ENCODE measurements at places on chromosomes 1 and 21.

DNA sequence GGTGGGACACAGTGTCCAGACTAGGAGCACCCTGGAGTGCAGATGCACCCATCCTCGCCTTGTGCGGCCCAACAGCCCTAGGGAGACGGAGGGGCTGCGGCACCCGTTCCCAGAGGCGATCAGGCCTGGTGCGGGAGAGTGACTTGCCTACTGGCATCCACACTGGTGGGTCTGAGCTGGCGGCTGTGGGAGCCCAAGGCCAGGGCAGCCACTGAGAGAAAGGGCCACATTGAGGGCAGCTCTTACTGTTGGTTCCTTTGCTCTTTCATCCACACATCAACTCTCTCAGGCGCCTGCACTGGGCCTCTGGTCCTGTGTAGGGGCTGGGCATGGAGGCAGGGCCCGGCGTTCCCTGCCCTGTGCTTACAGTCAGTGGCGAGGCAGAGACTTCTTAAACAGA, 8.6 kb downstream of the PODN start:
- DNase-seq, result no peak

DNA sequence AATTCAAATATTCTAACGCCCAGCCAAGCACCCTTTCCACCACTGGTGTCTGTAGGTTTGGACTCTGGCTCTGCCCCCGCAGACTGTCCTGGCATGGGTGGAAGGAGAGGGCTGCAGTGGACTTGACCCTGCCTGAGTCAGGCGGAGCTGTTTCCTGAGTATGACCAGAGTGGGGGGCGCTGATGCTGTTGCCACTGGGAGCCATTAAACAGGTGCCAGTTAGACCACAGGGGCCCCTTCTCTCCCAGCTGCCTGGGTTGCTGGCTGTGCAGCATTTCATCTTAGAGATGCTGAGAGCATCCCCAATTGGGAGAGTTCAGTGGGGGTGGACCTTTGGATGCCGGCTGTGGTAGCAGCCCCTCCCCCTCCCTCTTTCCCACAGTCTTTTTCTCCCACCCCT, 539.5 kb downstream of the MATN1 start:
- no peak for DNase-seq

DNA sequence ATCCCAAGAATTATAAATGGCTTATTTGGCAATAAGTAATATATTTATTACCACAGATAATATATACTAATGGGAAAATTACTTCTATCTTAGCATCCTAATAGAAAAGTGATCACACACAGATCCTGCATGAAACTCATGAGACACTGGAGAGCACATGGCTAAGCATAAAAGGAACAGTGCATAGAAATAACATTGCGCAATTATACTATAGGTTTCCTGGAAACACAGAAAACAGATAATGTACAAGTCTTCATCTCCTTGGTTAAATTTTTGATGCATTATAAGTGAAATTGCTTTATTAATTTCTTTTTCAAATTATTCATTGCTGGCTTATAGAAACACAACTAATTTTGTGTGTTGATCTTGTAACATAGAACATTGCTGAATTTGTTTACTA, 210.4 kb downstream of the USH2A start:
- no peak for DNase-seq

- DNase-seq, result peak; percentile 28
These were observed 163.8 kb downstream of the EIF4G3 start for GRCh38 chr1:21012937-21013336.

DNA sequence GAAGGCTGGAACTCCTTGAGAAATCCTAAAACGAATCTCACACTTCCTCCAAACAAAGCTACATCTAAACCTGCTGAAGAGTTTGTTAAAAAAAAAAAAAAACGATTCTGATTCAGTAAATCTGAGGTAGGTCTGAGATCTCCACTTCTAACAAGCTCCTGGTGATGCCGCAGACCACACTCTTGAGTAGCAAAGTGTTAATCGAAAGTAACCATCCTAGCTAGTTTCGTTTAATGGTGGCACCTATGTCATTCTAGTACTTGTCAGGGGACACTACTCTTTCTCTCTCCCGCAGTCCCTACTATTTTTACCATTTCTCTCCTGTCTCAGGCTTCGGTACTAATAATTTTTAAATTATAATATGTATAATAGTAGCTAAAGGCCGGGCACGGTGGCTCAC, 2.1 kb downstream of the CLCC1 start:
- no peak for DNase-seq

DNA sequence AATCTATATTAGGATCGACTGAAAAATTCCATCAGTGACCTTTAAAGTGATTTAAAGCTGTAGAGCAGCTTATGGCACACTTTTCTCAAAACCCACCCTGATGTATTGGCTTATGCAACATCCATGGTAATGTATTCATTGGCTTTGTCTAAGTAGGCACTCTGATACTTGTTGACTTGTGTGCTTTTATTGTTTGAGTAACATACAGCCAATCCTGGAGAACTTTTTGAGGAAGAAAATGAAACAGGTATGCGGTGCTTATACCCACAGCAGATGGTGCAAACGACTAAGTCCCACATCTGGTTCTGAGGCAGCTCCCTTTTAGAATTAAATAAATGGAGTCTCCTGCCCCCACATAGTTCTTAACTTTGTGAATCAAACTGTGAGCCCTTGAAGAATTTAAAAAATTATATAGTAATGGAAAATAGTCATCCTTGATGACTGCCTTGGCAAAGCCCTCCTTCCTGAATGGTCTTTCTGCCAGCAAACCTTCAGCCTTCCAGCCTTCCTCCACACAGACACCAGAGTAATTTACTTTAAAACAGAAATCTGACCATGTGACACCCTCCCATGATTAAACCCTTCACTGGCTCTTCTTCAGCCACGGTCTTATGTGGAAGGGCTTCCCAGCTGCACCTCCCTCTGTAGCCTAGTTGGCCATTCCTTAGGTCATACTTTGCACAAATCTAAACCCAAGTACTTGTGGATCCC, 116.0 kb downstream of the BCAR3 start:
- peak; percentile 58 for DNase-seq

- DNase-seq, result no peak
These were observed 10.6 kb downstream of the HCRTR1 start for GRCh38 chr1:31627930-31628559.

DNA sequence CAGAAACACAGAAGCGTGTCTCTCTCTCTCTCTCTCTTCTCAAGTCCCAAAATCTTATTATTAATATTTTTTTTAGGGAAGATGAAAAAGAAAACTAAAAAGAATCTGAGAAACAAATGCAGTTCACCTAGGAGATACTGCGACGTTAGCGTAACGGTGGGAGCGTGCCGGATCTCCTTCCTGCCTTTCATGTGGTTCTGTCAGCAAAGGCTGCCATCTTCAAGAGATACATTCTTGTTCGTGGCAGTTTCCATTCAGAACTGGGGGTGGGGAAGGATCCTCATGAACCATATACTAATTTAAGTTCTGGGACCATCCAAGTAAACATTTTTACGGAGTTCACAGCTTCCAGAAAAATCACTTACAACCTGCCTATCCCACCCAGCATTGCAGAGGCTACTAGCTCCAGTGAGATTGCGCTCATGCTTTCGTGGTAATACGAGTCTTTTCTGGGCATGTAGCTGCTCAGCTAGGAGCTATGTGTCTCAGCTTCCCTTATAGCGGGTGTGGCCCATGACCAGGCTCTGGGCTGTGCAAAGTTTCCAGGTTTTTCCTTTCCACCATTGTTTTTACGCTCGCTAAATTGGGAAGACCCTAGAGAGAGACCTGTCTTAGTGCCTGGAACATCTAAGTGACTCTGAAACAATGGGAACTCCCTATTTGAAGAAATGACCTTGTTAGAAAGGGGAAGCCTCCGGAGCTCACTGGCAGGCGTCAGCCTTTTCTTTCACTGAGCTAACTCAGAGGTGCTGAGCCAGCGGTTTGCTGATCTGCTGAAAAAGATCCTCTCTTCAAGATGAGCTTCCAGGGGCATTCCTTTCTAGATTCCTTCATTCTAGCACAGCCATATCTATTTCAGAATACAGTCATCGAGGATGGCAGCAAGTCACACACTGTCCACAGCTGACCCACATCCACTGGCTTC, 17.3 kb downstream of the SLAMF1 start:
- DNase-seq, result no peak

DNA sequence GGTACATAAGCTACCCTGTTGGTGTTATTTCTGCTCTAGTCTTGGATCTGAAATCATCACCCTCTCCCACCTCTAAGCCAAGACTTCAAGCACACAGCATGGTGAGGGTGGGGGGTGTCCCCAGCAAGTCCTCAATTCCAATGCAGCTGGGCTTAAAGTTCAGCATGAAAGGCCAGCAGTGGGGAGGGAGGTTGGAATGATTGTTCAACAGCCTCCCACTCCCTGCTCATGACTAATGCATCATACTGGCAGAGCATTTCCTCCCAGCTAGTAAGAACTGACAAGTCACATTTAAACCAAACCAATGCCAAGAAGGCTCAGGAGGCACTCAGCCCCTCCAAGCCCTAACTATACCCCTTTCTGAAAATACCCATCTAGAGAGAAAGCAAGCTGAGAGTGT, 50.1 kb downstream of the TIAM1 start:
- DNase-seq, result peak; percentile 49

GRCh38 chr1:14983277-14983676, 170.3 kb upstream of the TMEM51 start:
- DNase-seq, result no peak

DNA sequence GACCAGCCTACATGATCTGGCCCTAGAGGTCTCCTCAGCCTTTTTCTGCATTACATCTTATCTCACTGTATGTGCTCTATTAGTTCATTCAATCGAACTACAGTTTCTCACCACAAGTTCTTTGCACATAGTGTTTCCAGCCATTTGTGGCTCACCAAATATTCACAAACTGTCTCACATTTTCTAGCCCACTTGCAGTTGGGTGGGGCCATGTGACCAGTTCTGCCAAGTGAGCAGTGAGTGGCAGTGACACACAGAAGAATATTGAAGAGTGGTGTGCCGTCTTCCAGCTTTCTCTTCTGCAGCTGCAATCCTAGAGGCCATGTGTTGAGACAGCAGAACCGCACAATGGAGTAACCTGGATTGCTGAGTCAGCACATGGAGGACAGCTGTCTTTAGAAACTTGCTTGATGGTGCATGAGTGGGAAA, 103.2 kb upstream of the ZNF644 start:
- no peak for DNase-seq

DNA sequence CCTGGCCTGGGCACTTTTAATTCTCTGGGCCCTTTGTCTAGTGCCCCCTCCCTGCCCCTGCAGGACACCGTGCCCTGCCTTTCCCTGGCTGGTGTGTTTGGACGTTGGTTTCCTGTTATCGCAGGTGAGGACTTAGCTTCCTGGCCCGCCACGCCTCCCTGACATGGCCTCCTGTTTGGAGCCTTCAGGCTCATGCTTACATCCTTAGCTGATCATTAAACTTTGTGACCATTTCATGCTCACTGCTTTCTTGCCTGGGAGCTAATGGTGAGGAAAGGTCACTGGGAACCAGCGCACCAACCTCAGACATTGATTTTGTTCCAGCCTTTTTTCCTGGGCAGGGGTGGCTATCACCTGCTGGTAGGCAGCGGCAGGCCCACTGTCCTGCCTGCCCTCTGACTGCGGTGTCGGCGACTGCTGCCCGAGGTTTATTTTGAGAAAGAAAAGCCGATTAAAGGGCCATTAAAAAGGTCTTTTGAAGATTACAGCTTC, 3.7 kb downstream of the PFKL start:
- no peak for DNase-seq

GRCh38 chr1:2384941-2385481, 6.3 kb downstream of the MORN1 start:
- DNase-seq, result no peak

GRCh38 chr1:204923201-204923600, 52.5 kb downstream of the NFASC start:
- no peak for DNase-seq

- DNase-seq, result no peak
These were observed 81.9 kb downstream of the GALNT2 start for GRCh38 chr1:230148768-230149469.

DNA sequence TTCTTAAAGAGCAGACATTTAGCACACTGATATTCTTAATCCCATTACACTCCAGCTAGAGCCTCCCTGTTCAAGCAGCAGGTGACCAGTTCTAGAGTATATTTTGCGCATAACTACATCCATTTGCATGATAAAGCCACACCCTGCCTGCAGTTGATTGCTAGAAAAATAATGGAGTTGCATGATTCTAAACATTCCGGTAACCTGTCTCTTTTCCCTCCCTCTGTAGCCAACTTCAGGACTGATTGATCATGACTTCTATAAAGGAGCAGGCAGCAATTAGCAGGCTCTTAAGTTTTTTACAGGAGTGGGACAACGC, 14.9 kb downstream of the ARMH1 start:
- no peak for DNase-seq

DNA sequence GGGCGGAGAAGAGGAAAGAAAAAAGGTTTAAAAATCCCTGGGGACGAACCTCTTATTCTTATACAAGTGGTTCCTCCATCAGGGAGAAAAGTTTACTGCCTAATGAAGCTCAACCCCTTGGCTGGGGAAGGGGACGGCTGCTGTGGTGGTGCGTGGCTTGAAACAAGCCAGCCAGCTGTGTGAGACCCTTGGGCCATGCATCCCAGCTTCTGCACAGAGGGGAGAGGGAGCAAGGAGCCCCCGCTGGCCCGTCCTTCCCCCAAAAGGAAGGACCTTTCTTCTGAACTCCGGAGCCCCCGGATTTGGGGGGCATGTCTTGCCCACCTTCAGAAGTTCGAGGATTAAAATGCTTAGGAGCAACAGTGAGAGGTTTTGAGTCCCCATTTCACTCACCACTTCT, 67.3 kb downstream of the STUM start:
- DNase-seq, result no peak

All from BJ (cell line).